ENCODE measurements at places on chromosomes 6 and 20.
A peak's percentile ranks its signal among the peaks of the same experiment; 100 is the strongest.

DNA sequence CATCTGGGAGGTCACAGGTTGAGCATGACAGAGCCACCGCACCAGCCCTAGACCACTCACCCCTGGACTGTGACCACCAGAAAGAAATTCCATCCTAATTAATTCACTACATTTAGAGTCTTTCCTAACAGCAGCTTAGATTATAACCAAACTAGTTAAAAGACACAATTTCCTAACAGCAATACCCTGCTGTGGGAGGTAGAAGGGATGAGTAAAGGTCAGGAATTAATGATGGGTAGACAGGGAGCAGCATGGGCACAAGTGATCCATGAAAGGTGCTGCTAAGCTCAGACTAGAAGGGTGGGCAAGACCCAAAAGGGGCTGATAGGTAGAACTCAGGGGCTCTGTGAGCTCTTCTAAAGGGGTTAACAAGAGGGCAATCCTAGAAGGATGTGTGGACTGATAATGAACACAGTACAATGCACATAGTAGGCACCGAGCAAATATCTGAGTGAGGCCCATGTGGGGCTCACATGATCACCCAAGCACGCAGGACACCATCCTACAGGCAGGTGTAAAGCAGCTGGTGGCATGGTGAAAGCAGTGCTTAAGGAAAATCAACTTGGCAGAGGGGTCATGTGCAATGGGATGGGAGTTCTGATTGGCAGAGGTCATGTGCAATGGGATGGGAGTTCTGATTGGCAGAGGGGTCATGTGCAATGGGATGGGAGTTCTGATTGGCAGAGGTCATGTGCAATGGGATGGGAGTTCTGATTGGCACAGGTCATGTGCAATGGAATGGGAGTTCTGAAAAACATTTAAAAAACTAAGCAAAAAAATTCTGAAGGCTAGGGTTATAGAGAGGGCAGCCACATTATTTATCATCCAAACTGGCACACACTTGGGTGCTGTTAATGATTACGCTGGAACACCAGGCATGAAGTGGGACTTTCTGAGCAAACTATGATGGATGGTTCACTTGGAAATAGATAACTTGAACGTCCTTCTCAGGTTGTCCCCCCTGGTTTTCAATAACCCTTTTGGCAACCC, 188.2 kb upstream of the FOXQ1 start:
- no peak for DNase-seq

- DNase-seq: no peak
Observed at GRCh38 chr6:140494321-140495108, 1120.1 kb upstream of the CITED2 start.

GRCh38 chr6:42392833-42393232, 58.9 kb downstream of the TRERF1 start:
- no peak for DNase-seq

GRCh38 chr6:28090917-28091586, 10.7 kb downstream of the ZNF165 start:
- no peak for DNase-seq

GRCh38 chr20:58645412-58645968, 5.6 kb upstream of the STX16 start:
- DNase-seq: no peak

GRCh38 chr20:16615199-16615598, 42.0 kb upstream of the KIF16B start:
- no peak for DNase-seq

DNA sequence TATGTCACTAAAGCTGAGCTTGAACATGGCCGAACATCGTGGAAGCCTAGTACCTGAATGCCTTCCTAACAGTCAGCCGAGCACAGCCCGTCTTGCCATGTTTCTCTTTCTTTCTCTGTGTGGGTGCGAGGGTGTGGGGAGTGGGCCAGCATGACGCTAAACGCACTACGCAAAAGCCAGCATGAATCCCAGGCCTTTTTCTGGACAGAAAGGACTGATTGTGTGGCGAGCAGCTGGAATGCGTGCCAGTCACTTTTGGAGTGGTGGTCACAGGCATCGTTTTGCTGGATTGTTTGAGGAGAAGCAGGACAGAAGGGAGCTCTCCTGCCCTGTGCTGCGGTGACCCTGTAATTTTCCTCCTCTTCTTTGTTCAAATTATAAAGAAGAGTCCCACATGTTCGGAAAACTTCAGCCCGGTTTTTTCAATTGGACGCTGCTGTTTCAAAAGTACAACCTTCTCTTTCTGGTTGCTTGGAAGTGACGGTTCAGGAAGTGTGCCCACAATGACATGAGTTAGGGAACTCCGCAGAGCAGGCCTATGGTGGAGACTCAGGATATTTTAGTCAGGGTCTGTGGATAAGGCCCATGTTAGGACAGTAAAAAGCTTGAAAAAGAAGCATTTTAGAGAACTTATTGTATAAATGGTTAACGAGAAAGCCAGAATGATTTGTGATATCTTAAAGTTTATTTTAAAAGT, 54.3 kb downstream of the PDE7B start:
- no peak for DNase-seq

DNA sequence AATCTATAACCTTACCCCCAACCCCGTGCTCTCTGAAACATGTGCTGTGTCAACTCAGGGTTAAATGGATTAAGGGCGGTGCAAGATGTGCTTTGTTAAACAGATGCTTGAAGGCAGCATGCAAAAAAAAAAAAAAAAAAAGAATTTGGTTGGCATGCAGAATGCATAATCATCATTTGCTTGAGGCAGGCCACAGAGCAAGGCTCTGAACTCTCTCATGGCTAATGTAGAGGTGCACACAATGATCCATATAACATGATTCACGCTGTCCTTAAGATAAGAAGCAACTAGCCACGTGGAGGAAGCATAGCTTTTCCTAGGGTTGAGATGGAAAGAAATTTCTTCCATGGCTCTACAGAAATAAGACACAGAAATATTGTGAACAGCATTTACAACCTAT, 27.6 kb upstream of the RPN2 start:
- DNase-seq: no peak

DNA sequence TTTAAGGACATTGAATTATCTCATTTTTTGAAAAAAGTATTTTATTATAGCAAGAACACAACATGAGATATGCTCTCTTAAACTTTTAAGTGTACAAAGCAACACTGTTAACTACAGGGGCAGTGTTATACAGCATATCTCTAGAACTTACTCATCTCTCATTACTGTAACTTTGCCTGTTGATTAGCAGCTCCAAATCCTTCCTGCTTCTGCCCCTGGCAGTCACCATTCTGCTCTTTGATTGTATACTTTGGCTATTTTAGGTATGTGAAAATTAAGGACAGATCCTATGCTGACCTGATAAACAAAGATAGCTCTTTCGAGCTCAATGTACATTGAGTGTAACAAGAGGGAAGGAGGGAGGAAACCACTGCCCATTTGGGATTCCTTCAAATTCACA, 1349.8 kb upstream of the GJE1 start:
- no peak for DNase-seq

DNA sequence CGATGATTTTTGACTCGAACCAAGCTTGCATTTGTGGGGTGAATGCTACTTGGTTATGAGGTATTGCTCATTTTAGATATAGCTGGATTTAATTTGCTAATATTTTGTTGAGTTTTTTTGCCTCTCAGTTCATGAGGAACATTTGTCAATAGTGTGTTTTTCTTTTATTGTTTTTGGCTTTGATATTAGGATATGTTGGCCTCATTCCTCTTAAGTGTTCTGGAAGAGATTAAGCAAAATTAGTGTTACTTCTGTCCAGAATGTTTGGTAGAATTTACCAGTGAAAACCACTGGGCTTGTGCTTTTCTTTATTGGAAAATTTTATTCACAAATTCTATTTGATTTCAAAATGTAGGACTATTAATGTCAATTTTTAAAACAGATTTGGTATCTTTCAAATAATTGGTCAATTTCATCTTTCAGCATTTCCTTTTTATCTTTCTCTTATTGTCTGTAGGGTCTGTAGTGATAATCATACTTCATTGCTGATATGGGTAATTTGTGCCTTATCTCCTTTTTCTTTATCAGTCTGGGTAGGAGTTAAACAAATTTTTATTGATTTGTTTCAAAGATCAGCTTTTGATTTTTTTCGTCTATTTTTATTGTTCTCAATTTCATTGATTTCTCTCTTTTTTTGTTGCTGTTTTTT, 14.1 kb downstream of the AIG1 start:
- DNase-seq: no peak

DNA sequence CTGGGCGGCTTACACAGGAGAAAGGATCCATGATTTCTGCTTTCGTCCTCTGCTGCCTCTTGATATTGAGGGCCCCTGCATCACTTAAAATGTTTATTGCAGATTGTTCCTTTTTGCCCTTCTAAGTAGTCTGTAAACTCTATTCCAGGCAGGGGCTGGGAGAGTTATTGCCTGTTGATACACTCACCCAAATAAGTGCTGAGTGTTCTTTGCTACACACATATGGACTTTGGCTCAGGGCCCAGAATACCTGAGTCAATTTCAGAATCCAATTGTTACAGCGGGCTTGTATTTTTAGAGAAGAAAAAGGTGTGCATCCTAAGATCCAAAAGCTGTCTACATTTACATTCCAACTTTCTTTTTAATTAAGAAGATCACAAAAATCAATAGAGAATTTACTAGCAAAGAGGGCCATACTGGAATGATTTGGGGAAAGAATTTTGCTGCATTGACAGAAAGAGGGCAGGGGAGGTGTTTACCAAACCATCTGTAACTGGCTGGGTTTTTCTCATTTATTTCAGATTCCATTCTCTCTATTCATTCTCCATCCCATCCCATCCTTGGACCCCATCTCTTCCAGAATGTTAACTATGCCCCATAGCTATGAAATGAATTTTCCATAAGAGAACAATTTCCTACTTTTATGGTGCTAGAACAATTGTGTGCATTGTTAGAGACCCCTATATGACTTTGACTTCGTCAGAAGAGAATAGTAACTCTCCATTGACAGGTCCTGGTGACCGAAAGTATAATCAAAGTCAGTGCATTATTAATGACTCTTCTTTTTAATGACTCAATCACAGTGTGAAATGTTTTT, 959.9 kb upstream of the FLRT3 start:
- peak; percentile 41 for DNase-seq

GRCh38 chr6:40498148-40498547, 89.0 kb downstream of the LRFN2 start:
- no peak for DNase-seq

GRCh38 chr20:1856424-1856823, 38.8 kb upstream of the SIRPA start:
- no peak for DNase-seq

- no peak for DNase-seq
Observed at GRCh38 chr20:25483431-25484132, 76.1 kb downstream of the GINS1 start.

DNA sequence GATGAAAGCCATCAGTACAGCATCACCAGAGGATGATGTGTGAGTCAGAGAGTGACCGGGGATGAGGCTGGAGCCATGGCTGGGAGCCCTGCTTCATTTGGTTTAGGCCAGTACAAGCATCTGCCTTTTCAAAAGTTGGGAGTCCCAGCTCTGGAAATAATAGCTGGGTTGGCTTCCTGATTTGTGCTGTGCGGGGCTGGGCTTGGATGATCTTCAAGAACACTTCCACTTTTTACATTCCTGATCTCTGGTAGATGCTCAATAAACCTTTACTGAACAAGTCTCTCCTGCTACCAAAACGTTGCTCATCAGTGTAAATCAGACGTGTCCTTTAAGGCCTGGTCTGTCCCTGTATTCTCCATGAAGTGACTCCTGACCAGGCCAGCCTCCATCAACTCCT, 44.1 kb upstream of the ADGRF4 start:
- DNase-seq: no peak

- DNase-seq: no peak
Observed at GRCh38 chr6:13447949-13448724, 39.3 kb downstream of the GFOD1 start.

DNA sequence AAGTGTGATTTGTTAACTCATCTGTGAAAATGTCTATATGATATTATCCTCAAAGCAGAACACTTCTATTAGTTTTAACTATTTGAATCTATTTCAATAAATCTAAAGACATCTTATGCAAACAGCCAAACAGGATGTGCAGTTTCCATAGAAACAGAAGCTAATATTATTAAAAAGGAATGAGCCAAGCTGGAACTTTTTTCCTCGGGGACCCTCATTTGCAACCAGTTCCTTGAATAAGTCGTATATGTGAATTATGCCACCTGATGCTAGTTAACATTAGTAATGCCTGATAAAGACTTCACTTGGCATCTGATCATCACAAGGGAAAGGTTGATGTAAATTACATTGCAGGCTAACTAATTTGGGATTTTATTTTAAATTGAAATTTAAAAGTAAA, 216.9 kb upstream of the SMLR1 start:
- no peak for DNase-seq

GRCh38 chr20:50670126-50670862, 21.0 kb downstream of the RIPOR3 start:
- peak; percentile 14 for DNase-seq

GRCh38 chr6:137699031-137699683, 167.9 kb upstream of the TNFAIP3 start:
- no peak for DNase-seq

DNA sequence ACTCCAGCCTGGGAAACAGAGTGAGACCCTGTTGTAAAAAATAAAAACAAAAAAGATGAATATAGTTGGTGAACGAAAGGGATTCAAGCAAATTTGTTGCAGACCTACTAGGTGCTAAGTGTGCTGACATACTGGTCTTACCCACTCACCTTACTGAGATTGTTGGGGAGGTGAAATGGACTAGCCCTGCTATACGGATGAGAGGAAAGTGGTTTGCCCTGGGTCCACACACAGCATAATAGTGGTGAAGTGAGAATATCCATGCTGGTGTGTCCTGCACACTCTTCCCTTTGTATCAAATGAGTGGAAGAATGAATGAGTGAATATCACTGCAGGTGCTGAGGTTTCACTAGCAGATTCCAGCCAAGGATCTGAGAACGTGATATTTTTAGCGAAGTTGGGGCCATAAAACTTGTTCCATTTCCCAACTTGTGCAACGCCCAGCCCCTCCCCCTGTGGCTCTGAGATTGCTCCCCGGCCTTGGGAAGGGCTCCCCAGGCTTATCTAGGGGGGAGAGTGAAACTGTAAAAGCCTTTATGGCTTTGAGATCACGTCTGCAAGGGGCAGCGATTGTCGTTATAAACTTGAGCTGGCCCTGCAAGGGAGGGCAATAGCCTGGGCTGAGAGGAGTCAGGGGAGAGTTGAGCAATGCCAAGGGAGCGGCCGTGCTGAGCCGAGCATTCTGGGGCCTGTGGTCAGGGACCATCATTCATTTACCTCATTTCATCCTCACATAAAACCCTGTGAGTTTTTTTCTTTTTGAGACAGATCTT, 33.2 kb upstream of the TTPAL start:
- no peak for DNase-seq

- DNase-seq: no peak
Observed at GRCh38 chr6:132190097-132190814, 211.0 kb downstream of the MOXD1 start.

DNA sequence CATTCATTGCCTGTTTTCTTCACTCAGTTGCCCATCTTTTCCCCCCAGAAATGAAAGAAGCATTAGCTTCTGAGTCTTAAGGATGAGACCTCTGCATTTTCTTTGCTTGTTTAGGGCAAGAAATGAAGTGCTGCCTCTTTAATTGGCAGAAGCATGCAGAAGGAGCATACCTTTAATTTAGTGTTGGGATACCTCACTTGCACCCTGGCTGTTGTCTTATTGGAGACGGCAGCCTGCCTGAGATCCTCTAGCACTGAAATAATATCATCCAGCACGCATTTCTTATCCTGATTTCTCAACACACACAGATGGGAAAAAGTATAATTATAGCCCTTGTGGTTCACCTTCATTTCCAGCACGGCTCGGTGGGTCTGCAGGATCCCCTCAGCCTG, 43.1 kb downstream of the PTCHD4 start:
- DNase-seq: no peak

- no peak for DNase-seq
Observed at GRCh38 chr6:45663251-45664221, 285.8 kb upstream of the SUPT3H start.

GRCh38 chr6:127076466-127076865, 42.0 kb upstream of the RSPO3 start:
- no peak for DNase-seq
